ENCODE measurements at places on chromosomes 2 and 18. TPM values are rescaled to one million over a fixed set of nuclear protein-coding genes. Genes with fewer than 3 reads are reported as not detected.

Gene NOSTRIN
- 30.0 TPM for total RNA-seq

Gene ASB18
- not detected for total RNA-seq

- DNase-seq: no peak
Measured at GRCh38 chr2:189613077-189613636, 32.6 kb upstream of the SLC40A1 start.

- DNase-seq: no peak
Measured at GRCh38 chr2:5467178-5467905, 224.8 kb upstream of the SOX11 start.

- no peak for DNase-seq
Measured at GRCh38 chr2:27829791-27830190, 58.3 kb downstream of the MRPL33 start.

- DNase-seq: no peak
Measured at GRCh38 chr2:21656330-21657075, 532.7 kb downstream of the TDRD15 start.

- DNase-seq: no peak
Measured at GRCh38 chr18:27609221-27609620, 424.1 kb upstream of the CHST9 start.

DNA sequence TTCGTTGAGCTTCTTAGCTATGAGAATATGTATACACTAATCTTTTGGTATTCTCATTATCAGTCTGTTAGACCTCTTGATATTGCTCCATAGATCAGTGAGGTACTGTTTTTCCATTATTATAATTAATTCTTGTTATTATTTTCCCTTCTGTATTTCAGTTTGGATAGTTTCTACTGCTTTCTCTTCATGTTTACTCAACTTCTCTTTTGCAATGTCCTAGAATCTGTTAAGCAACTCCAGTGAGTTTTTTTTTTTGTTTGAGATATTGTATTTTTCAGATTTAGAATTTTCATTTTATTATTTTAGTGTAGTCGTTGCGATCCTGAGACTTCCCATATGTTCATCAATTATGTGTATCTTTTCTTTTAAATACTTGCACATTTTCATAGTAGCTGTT, 260.8 kb downstream of the SETBP1 start:
- DNase-seq: no peak

DNA sequence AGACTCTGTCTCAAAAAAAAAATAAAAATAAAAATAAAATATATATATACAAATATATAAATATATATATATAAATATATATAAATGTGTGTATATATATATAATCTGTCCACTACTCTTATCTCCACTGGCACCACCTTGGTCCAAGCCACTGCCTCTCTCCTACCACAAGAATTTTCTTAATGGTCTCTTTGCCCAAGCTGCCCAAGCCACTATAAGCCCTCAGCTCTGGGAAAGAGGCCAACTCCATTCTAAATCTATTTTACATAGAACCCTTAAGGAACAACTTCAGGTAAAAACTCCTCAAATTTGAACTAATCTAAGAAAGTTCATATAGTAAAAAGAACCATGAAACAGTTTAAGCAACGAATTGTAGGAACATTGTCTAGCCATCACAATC, 45.6 kb upstream of the GREB1L start:
- no peak for DNase-seq

GRCh38 chr2:107068069-107068916, 182.3 kb upstream of the ST6GAL2 start:
- DNase-seq: no peak

- no peak for DNase-seq
Measured at GRCh38 chr2:109054865-109055264, 65.8 kb upstream of the EDAR start.

DNA sequence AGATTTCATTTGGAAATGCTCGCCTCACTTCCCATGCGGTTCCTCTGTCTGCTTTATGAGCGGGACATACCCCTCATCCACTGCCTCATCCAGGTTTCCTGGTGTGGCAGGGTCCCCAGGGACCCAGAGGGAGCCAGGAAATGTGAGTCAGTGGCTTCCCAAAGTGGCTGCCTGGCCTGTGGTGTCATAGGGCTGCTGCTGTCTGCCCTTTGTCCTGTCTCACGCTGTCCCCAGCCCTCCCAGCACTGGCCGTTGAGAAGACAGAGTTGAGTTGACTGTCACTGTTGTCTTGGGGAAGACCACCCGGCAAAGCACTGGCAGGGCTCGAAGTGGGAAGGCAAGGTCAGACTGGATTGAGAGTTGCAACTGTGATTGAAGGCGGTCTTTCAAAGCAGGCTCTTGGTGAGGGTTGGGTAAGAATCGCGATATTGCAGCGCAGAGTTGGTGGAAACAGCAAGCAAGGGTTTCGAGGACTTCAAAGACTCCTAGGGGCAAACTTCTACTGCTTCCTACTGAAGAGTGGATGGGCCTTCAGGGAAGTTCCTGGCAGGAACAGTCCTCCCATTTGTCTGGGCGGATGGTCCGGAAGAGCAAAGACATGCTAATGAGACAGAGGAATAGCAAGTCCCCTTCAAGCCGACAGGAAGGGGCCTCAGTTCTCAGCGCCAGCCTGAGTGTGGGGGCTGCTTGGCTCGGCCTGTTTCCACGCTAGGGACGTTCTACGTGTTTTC, 33.9 kb downstream of the RAB31 start:
- no peak for DNase-seq

DNA sequence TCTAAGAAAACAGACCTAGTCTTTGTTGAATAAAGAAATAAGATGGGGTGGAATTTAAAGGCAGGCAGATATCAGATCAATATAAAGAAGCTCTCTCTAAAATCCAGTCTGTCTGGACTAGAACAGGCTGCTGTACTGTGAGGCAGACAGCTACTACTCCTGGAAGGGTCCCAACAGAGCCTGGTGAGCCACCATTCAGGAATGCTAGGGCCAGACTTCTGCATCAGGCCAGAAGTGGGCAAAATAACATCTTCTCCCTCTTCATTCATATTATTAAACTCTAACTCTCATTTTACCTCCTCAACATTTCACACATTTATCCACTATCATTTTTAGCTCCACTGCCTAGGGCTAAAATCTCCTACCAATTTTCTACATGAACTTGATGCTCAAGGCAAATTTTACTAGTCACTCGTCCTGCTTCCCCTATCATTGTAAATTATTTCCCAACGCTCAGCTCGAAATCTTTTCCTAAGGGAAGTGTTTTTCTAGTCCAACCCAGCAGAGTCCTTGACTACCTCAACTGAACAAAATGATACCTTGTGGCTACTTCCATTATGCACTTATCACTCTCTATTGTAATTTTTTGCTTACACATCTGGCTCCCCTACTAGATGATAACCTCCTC, 45.2 kb upstream of the GLS start:
- DNase-seq: no peak

Data from vagina (tissue), 2 donors.